ENCODE measurements at places on chromosomes 7 and 10.

DNA sequence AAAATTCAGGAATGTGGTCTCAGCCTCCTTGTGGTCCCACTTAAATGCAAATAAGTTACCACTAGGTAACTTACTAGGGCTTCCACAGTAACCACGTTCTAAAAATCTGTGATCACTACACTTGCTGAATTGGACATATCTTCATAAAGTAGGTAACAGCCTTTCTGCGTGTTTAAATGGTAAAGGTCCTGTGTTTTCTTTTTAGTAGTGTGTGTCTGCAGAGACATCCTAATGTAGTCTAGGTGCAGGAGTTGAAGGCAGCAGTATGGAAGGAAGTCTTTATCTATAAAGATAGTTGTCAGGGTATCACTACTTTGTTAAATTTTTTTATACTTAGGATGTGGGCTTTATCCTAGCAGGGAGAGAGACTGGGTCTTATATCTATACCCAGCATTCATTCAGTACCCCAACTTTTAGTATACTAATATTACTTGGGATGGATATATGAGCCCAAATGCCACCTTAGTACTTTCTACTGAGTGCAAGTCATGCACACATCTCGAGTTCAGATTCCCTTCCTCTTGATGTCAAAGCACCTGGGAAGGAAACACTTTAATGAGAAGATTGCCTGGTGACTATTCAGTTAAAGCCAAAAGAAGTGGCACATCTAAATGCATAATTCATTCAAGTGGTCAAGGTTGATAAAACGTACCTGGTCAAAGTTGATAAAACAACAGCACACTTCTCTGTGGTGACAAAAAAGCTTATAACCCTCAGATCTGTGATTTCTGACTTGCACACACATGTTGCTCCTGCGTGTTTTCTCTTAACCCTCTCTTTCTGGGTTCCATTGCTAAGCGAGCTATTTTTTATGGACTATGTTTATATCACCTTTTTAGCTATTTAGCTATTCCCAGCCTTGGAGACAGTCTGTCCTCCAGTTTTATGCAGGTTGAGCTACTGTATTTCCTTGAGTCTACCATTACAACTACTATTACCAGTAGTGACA is 281.1 kb upstream of the DKK1 start:
- no peak for DNase-seq

- no peak for DNase-seq
These were observed 189.5 kb downstream of the DIP2C start for GRCh38 chr10:499991-500390.

GRCh38 chr7:84248843-84249242 is 54.3 kb upstream of the SEMA3A start:
- no peak for DNase-seq

GRCh38 chr7:156832195-156832877 is 60.6 kb downstream of the LMBR1 start:
- no peak for DNase-seq

All from A172 (cell line).